Skeletal muscle tissue (tissue), 5 donors: ENCODE measurements at places on chromosomes 4 and X. TPM values are rescaled to one million over a fixed set of nuclear protein-coding genes. Genes with fewer than 3 reads are reported as not detected.

The CCNA2 gene
- total RNA-seq: 8.9 TPM

The BMP3 gene
- 1.6 TPM for total RNA-seq

The PABPC1L2B gene
- total RNA-seq: not detected

The FRAS1 gene
- 15.1 TPM for total RNA-seq

The MAGEC2 gene
- total RNA-seq: not detected

The FRMPD4 gene
- 1.0 TPM for total RNA-seq

The GAGE12E gene
- total RNA-seq: not detected

The HS6ST2 gene
- 19.8 TPM for total RNA-seq

The MAGEA2 gene
- total RNA-seq: not detected

The NDST3 gene
- under 0.01 TPM for total RNA-seq

The HHIP gene
- total RNA-seq: 8.4 TPM

The RAB39B gene
- total RNA-seq: under 0.01 TPM

The SULT1B1 gene
- 0.52 TPM for total RNA-seq

The MXD4 gene
- 21.4 TPM for total RNA-seq

The MMRN1 gene
- total RNA-seq: 9.4 TPM

The ALAS2 gene
- total RNA-seq: 301 TPM
